ENCODE measurements at places on chromosomes 11 and 22.

- no peak for DNase-seq
Measured at GRCh38 chr22:24030186-24030702, 19.1 kb downstream of the CABIN1 start.

DNA sequence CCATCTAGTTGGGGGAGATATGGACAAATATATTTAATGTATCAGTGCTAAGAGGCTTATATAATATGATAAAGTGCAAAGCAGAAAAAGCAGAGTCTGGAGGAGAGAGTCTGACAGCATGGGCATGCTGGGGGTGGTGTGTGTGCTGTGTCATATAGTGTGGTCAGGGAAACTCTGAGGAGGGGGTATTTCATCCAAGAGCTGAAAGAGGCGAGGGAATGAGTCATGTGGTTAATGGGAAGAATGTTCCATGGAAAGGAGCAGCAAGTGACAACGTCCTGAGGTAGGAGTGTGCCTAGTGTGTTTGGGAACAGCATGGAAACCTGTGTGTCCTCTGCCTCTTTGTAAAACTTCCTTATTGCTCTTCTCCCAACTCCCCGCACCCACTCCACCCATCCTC, 38.0 kb downstream of the EIF3F start:
- DNase-seq, result no peak

GRCh38 chr11:112156956-112157766, 6.7 kb downstream of the IL18 start:
- peak; percentile 62 for DNase-seq

GRCh38 chr22:31346733-31347250, 646 bp upstream of the PATZ1 start:
- no peak for DNase-seq

- DNase-seq, result no peak
Measured at GRCh38 chr11:75853971-75854370, 39.0 kb downstream of the UVRAG start.

DNA sequence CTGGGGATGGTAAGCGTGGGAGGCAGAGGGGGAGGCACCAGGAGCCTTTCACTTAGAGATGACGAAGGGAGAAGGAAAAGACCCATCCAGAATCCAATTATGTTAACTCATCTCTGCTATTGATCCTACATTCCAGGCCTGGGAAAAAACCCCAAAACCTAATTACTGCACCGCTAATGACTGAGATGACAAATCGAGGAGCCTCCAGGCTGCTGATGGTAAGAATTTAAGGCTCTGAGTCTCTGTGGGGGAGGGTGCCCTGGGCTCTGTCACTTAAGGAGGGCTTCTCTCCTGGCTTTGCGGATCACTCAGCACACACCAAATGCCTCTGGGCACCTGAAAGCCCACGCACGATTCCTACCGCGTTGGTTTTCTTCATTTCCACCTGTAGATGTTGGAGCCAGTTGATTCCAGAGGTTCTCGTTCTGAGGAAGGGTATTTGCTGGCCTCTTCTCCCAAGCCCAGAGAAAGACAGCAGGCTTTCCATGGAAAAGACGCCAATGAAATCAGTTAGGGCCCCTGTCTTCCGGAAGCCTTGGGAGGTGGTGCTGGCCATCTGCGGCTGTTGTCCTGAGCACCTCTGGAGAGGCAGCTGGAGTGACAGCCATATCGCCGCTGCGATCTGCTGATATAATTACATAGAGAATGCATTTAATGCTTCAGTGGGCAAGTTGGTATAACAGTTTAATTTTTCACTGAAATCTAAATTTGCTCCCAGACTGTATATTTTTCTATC, 751.2 kb downstream of the BRD1 start:
- DNase-seq, result no peak

GRCh38 chr11:4018641-4019040, 76.0 kb upstream of the RRM1 start:
- DNase-seq, result peak; percentile 80

- no peak for DNase-seq
Measured at GRCh38 chr22:19201869-19202798, 23.6 kb upstream of the SLC25A1 start.

DNA sequence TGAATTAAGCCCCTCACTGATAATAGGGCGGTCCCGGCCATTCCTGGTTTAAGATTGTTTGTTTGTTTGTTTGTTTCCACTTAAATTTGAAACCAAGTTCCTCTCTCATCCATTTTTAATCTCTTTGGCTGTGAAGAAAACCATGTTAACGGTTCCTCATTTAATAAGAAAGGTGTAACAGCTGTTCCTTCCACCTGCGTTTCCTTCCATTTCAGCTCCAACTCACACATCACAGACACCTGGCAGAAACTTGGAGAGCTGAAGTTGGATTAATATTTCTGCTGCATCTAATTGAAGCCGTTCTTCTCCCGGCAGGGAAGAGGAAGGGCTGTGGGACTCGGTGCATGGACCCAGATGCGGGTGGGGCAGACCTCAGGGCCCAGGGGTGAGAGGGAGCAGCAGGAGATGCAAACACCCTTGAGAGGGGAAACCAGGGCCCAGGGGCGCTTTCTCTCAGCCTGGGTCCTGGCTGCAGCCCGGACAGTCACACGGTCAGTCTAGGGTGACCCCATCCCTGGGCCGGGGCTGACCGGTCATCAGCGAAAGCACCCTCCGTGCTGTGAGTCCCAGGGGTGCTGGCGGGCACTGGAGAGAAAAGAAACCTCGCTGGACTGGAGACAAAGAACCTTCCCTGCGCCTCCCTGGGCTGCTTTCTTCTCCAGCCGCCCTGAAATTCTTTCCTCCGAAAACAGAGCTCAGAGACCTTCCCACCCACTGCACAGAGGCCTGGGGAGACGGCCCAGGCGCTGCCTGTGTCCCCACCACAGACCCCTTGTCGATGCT, 242.0 kb downstream of the BRD1 start:
- DNase-seq, result no peak

DNA sequence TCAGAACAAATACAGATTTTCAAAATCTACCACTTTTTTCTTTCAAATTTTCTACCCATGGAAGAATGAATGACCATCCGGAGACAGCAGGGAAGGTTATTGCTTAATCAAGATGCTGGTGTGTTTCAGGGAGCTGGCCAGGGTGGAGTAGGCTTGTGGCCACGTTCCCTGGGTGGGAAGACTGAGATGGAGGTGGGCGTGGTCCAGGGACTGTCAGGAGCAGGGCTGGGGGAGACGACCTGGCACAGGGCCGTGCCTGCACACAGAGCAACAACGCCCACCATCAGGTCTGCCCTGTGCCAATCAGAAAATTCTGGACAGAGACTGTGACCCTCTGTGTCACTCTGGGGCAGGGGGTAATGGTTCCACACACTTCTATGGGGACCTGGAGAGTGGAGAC, 7.1 kb upstream of the APOBEC3H start:
- DNase-seq, result no peak

DNA sequence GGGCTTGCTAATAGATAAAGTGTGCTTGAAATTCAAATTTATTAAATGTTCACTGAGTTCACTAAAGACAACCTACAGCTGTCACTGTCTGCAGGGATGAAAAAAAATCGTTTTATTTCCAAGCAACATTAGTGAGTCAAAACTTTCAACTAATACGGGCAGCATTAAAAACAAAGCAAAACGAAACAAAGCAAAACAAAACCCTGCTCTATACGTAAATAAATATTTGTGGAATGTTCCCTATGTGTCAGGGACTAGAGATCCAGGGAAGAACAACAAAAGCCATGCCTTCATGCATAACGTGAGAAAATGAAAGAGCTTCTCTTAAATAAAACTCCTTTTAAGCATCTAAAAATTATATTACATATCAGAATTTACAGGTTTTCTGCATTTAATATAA, 553 bp downstream of the NAALAD2 start:
- no peak for DNase-seq

- DNase-seq, result peak; percentile 86
Measured at GRCh38 chr11:830295-831117, 2.2 kb upstream of the CD151 start.

DNA sequence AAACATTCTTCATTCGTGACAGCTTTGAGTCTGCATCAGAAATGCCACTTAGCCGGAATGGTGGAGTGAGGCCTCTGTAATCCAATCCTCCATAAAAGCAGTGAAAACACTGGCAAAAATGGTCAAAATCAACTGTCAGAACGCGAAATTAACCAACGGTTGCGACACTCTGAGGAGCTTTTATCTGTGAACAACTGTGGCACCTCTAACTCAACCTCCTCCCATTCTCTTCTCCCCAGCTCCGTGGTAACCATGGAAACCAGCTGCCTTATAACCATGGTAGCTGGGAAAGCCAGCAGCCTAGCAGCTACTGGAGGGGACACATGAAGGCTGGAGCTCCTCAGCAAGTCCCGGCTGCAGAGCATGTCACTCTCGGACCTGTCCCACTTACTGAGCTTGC, 20.3 kb downstream of the AP2A2 start:
- DNase-seq, result no peak

GRCh38 chr11:132623511-132623910, 908.8 kb downstream of the OPCML start:
- DNase-seq, result no peak
